Bronchial epithelial cell (primary cell): ENCODE measurements at places on chromosomes 2 and 18.

DNA sequence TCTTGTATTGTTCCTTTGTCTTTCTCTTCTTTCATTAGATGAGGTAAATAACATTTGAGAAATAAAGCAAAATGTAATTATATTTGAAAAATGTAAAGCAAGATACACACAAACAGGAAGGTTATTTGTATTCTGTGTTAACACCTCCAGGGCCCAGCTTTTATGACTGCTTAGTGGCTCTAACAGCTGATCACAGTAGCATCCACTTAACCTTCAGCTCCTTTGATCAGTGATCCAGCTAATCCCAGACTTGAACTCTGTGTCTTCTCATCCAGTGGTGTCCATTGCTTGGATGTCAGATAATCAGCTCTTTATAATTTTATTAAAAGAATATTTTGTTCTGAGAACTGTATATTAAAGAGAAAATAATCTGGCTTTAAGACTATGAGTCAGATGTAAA, 44.5 kb downstream of the PSMD14 start:
- DNase-seq = no peak

DNA sequence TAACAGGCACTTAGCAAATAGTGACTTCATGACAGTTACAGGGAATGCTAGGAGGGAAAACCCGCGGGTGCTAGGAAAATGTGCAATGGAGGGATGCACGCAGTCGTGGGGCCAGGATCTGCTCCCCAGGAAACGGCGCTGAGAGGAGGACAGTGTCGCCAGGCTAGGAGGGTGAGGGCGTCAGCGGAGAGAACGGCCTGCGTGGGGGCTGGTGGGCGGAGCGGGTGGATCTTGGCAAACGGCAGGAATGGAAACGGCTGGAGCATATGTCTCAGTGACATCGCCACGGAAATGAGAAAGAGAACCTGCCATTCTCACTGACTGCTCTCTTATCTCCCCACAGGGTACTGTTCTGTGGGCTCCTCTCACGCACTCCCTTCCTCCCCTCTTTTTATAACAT, 478.5 kb upstream of the ID2 start:
- DNase-seq = no peak

- no peak for DNase-seq
These were observed 6.0 kb downstream of the TTC31 start for GRCh38 chr2:74488643-74489481.

GRCh38 chr2:9772999-9773902, 70.0 kb upstream of the TAF1B start:
- DNase-seq = no peak

DNA sequence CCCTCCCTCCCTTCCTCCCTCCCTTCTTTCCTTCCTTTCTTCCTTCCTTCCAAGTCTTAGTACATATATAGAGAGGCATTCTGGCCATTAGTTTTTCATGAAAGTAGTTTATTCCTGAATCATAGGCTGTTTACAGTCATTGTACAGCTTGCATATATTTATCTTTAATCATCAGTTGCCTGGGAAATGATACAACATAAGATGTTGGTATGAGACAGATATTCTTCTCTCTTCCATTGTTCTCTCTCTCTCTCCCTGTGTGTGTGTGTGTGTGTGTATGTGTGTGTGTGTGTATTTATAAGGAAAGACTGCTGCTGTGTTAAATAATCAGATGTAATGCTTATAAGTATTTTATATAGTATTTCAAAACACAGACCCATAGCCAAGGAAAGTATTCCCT, 289.8 kb upstream of the UBE2E3 start:
- peak; percentile 87 for DNase-seq

DNA sequence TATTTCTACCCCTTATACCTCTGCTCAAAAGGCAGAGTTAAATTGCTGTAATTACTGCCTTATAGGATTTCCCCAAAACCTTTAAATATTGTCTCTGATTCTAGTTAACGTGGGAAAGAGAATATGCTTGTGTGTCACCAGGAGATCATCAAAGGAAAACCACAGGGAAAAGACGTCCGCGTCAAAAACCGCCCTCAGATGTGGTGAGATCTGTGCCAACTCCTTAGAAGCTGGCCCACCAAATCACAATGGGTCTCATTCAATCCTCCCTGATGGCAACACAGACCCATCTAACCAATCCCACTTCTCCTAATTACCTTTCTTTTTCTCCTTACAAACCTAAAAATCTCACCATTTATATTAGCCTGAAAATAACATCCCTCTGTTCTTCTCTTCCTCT, 25.4 kb downstream of the VPS54 start:
- no peak for DNase-seq

DNA sequence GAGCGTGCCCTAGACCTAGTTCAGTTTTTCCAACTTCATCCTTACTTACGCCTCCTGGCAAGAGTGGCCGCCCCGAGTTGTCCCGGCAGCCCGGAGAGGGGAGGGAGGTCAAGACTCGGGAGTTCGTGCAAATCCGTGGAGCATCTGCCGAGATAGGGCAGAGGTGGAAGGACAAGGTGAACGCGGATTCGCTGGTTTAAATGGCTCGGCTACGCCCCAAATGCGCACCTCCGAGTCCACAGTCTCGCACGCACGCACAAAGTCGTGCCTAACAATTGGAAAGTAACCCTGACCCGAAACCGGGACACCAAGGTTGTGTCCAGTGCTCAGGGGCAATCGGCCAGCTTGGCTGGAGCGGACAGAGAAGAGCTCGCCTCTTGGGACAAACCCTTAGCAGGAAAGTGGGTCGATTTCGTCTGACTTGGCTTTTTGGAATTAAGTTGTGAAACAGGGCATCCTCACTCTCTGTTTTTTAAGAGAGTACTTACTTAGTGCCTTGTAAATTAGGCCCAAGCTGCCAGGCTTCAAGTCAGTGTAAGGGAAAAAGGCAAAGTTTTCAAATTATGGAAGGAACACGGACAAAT, 726 bp upstream of the SS18 start:
- DNase-seq = no peak

DNA sequence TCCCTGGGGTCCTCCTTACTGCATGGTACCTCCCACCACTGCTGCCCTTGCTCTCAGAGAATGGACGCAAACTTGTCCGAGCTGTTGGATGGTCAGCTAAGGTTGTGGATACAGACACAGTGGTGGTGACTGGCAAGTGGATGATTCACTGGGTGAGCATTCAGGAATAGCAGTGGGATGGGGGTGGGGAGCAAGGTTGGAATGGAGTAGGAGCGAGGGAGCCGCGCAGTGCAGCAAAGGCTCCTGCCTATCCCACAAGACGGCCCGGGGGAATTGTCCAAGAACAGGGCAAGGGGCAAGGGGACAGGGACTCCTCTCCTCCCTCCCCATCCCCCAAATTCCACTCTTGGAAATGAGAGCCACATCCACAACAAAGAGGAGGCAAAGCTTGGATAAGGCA, 102.2 kb downstream of the PIEZO2 start:
- no peak for DNase-seq

- DNase-seq = no peak
These were observed 525.4 kb upstream of the SALL3 start for GRCh38 chr18:78454221-78454620.

DNA sequence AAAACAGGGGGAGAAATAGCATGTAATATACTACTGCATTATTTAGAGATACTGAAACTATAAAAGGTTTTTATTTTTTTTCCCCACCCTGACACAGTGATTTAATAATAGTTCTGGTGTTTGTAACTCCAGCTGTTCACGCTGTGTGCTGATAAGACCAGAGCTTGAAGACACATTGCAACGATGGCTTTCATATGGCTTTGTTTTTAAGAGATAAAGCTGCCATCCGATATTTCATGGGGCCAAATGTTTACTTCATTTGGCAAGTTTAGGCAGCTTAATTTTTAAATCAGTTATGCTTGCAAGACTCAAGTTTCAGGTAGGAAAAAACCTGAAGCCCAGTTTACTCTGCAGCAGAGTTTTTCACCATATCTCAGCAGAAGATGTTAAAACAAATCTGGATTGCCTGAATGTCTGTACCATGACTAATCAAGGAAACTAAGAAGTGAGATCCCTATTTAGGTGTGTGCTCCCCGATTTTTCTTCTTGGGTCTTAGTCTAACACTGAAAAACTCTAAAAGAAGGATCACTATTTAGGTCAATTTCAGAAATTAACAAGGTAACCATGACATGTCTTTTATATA, 508.6 kb downstream of the PARD3B start:
- DNase-seq = peak; percentile 35

DNA sequence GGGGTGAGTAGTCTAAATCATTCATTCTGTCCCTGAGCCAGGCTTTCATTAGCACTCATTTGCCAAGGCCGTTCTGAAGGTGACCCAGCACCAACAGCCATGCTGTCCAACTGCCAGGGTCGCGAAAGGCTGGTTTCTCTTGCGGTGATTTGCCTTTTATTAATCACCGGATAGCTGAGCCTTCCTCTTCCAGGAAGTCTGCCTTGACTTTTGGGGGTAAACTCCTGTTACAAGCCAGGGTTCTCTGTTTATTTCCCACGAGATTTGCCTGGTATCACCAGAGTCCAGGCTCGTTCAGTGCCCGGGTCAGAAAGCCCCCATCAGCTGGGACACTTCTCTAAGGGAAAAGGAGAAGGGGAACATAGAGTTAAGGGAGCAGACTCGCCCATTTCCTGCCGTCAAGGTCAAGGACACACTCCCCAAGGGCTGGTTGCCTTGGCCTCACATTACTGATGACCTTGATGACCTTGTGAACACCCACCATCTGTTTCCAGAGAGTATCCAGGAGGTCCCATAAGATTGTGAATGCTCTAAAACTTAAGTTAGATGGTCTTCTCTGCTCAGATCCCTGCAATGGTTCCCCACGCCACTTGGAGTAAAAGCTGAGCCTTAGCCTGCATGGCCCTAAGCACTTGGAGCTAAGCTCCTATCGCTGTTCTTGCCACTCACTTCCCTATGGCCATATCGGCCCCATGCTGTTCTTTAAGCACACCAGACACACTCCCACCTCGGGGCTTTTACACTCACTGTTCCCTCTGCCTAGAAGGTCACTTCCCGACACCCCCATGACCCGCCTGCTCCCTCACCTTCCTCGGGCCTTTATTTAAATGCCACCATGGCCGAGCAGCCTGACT, 118.0 kb upstream of the STPG4 start:
- DNase-seq = no peak

DNA sequence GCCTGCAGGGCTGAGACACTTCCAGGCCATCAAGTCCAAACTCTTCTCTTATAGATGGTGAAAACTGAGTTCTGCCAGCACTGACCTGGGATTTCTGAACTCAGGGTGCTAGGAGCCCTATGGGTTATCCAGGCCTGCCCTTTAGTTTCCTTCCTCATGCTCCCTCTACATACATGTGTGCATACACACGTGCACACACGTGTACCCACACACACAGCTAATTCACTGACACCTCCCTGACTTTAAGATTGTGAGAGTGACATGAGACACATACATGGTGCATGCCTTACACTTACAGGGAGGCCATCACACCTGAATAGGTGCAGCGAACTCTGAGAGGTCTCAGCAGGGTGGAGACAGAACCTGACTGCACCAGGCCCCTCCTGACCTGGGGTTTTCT, 267.4 kb downstream of the CYP26B1 start:
- DNase-seq = no peak

GRCh38 chr2:159933727-159934049, 128.7 kb downstream of the PLA2R1 start:
- DNase-seq = no peak

DNA sequence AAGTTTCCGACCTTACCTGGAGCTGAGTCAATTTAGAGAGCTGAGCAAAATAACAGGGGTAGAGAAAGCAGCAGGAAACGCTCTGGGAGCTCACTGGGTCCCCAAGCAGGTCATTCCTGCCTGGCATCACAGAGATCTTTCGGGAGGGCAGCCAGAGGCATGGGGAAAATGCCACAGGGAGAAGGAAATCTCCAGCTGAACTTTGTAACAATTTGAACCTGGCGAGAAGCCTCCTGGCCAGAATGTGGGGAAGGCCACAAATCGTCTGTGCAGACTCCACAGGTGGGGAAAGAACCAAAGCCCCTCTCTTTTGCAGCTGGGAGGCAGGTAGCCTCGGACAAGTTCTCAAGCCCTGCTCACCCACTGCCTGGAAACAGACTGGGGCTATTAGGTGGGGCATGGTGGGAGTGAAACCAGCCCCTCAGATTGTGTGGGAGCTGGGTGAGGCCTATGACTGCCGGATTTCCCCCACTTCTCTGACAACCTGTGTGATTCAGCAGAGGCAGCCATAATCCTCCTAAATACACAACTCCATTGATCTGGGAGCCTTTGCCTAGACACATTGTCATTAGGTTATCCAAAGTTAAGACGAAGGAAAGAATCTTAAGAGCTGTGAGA, 53.9 kb downstream of the INO80D start:
- DNase-seq = no peak

DNA sequence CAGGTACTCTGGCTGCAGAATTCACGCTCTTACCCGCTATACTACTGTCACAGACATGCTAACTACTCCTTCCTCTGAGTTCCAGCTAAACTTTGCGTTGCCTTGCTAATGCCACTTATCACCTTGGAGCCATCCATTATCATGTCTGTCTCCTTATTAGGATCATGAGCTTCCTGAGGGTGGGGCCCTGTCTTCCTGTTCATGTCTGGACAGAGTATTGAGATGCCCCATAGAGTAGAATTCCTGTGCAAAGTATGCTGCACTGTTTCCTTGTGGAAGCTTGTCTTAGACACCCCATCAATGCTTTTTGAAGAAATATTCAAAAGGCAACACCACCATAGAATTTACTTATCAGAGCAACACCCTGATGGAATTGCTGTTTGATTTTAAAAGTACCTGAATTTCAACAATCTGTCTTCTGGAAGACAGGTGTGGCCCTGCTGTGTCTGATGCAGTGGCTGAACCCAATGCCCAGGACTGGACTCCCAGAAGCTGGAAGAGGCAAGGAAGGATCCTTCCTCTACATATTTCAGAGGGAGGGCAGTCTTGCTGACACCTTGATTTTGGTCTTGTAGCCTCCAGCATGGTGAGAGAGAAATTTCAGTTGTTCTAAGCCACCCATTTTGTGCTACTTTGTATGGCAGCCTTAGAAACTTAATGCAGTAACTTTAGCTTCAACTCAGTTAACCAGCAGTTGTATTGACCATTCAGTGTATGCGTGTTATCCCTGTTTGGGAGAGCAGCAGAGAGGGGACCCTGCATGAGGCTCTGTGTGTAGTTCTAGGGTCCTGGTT, 5.6 kb downstream of the LAMA3 start:
- DNase-seq = peak; percentile 66

GRCh38 chr2:39484206-39484605, 47.1 kb upstream of the MAP4K3 start:
- DNase-seq = no peak

GRCh38 chr2:181281206-181281832, 175.9 kb upstream of the ITGA4 start:
- DNase-seq = no peak

DNA sequence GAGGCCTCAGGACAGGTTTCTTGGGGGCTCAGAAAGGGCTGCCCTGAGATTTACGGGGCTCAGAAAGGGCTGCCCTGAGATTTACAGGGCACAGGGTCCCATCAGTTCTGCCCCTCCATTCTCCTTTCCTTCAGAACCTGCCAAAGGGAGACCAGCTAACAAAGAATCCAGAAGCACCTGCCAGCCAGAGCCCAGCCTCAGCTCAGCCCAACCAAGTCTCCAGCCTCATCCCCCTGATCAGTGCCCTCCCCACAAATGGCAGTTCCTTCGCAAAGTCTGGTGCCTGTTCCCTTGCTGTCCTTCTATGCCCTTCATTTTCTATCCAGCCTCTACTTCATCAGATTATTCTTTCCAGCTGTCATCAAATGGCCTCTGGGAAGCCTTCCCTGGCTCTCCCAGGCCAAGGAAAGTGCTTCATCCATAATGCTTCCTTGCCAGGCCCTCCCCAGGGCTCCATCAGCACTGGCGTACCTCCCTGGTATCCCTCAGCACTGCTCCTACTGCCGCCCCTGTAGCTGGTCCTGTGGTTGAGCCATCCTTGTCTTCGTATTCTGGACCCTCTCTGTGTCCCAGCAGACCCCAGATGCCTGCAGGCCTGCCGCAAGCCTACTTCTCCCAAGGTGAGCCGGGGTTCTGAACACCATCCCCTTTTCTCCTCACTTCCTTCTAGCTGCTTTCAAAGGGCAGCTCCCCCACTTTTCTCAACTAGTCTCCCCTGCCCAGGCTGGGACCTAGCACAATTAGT, 96.2 kb upstream of the EPAS1 start:
- no peak for DNase-seq
